ENCODE measurements at places on chromosomes 7 and 10.

DNA sequence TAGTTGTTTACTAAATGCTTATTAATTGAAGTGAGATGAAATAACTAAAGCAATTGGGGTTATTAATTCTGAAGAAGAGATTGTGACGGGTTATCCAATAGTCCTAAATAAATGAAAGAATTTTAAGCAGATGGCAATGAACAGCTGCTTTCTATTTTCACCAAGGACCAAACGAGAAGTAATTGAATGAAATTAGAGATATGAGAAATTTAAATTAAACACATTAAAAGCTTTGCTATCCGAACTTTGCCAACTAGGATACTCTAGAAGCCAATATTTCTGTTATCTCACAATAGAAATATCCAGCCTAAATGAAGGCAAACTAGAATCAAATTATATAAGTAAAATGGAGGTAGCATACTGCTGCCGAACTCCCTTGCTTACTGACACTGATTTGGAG, 103.2 kb downstream of the GPR37 start:
- DNase-seq = no peak

- DNase-seq = no peak
Measured at GRCh38 chr10:86066696-86067095, 299.9 kb downstream of the GRID1 start.

DNA sequence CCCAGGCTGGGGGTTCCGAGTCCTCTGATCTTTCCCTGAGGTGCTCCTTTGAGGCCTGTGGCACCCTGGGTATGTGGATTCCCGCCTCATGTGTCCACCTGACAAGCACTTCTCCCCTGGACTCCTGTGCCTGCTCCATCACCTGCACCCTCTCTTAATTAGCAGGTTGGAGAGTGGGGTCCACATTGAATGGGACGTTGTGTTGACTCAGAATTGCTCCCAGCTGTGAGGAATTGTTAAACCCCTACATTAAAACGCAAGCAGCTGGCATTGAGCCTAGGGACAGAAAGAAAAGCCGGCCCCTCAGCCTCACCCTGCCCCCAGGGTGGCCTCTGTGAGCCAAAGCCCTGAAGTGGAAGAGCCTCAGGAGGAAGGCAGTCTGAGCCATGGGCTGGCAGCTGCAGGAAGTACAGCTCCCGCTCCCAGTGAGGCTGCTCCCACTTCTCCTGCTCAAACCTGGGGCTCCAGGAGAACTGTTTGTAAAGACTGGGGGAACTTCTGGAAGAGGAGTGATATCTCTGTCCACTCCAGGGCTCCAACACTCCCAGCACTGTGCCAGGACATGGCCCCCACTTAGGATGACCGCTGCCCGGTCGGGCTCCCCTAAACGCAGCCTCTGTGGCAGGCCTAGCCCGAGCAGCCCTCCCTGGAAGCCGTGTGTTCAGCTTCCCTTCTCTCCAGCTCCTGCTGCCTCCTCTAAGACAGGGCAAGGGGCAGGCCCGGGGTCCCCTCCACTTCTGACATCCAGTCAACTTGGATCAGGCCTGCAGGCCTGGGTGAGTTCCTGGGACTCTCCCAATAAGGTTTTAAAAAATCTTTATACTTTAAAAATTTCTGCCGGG, 1.8 kb upstream of the OPN4 start:
- no peak for DNase-seq

- peak; percentile 51 for DNase-seq
Measured at GRCh38 chr7:28301148-28301641, 111.1 kb upstream of the CREB5 start.

DNA sequence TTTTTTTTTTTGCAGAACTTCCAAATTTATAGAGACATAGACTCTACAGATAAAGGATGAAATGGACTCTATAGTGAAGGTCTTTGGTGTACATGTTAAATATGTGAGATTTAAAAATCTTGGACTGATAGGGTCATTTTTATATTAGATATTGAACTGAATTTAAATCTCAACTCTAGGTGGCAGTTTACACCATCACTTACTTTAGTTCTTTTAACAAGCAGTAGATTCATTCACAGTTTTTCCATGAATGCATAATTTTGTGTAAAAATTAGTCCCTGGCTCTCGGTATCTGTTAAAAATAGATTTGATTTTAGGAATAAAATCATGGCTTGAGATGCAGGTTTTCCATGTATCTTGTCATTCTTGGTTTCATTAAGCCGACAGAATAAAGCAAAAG, 31.1 kb upstream of the SNX13 start:
- no peak for DNase-seq

DNA sequence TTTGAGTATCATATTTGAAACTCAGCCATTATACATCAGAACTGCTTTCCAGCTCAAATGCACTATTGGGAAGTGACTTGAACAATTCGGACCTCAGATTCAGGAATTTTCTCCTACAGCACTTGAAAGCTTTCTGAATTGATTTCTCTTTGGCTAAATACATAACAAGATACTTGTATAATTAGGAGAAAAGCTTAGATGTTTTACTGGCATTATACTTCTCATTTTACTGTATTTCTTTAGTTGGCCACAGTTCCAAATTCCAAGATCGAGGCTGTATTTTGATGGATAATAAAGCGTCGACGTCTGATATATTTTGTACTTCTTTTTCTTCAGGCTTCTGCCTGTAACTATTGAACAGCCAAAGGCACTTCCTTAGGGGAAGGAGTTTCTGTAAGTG, 26.7 kb upstream of the LYZL2 start:
- DNase-seq = no peak

Data from left hindlimb (tissue), 1 donor.